ENCODE measurements at places on chromosomes 1 and 21.

DNA sequence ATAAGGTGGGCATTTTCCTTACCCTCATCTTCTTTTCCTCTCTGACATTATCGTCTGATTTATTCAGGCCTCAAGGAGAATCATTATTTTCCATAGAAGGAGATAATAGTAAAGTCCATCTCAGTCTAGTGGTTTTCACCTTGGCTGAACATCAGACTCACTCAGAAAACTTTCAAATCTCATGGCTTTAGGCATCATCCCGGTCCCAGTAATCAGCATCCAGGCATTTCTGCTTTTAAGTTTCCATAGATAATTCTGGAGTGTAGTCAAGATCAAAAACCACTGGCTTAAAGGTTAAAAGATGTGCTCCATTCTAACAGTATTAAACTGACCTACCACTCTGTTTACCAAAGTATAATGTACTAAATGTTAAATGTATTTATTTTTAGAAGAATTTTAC is 49.4 kb downstream of the RNF2 start:
- no peak overlapping the region for H3K27ac ChIP-seq
- DNase-seq: no peak
- no peaks in the 10 kb centered on the region for H3K27me3 ChIP-seq
- peaks cover 35% of the 10 kb centered on the region for H3K36me3 ChIP-seq

DNA sequence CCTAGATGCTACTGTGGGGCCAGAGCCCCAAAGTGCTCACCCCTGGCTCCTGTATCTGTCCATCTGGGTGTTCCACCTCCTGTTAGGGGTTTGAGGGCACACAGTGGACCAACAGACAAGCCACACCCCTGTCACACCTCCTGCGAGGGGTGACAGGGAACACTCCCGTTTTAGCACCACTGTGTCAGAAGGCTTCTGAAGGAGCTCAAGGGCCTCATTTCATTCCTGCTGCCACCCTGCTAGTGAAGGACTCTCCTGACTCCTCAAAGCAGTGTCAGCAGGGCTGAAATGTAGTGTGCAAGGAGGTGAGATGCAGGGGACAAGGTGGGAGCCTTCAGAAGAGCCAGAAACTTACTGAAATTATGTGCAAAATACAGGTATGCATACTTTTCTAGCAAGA is 174.6 kb downstream of the GPATCH2 start:
- DNase-seq: no peak
- no peak overlapping the region for H3K27ac ChIP-seq
- H3K4me3 ChIP-seq: no peak overlapping the region
- no peaks in the 10 kb centered on the region for H3K27me3 ChIP-seq
- H3K4me1 ChIP-seq: no peaks in the 10 kb centered on the region

GRCh38 chr1:111222308-111223125 is 5.0 kb upstream of the CHI3L2 start:
- H3K4me3 ChIP-seq: peak overlapping the region; percentile 79
- peaks cover 92% of the 10 kb centered on the region for H3K4me1 ChIP-seq
- no peaks in the 10 kb centered on the region for H3K27me3 ChIP-seq
- peak; percentile 63 for DNase-seq

GRCh38 chr1:22021061-22021460 is 19.6 kb downstream of the CELA3A start:
- H3K27ac ChIP-seq: no peak overlapping the region
- H3K36me3 ChIP-seq: no peaks in the 10 kb centered on the region
- no peak for DNase-seq

DNA sequence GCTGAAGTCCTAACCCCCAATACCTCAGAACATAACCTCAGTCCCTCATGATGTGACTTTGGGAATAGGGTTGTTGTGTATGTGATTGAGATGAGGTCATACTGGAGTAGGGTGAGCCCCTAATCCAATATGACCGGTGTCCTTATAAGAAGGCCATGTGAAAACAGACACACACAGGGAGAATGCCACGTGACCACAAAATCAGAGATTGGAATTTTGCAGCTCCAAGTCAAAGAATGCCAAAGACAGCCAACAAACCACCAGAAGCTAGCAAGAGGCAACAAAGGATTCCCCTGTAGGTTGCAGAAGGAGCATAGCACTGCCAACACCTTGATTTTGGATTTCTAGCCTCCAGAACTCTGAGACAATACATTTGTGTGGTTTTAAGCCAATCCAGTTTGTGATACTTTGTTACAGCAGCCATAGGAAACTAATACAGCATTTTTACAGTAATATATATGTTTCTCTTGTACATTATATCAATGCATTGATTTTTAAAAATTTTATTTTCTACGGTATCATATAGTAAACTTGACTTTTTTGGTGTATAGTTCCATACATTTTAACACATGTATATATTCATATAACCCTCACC is 5.4 kb downstream of the ZSWIM5 start:
- no peak overlapping the region for H3K27ac ChIP-seq
- no peaks in the 10 kb centered on the region for H3K36me3 ChIP-seq
- H3K4me1 ChIP-seq: peaks cover 4% of the 10 kb centered on the region
- peaks cover 18% of the 10 kb centered on the region for H3K27me3 ChIP-seq

DNA sequence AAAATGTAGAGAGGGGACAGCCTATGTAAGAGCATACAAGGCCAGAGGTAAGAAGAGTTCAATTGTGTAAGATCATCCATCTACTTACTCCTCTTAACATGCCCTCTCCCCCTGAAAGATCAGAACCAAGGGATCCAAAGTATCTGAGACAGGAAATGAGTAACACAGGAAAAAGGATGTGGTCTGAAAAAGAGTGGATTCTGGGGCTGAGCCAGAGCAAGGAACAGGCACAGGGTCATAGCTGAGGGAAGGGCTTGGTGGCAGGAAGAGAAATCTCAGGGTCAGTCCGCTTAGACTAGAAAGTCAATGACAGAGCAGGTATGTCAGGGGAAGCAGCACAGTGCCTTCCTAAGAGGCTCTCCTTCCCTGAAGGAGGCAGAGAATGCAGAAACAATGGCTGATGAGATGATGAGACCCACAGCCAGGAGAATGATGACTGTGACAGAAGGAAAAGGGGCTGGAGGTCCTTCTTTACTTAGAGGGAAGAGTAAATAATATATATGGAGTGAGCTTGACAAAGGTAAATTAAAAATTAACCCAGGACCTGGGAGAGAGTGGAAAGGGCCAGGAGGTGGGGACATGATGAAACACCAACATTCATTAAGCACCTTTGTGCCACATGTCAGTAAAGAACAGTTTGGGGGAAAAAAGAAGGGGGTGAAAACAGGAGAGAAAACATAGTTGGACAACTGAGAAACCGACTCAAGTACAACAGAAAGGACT is 26.2 kb upstream of the A3GALT2 start:
- H3K27ac ChIP-seq: no peak overlapping the region
- H3K36me3 ChIP-seq: peaks cover 6% of the 10 kb centered on the region
- peaks cover 39% of the 10 kb centered on the region for H3K4me1 ChIP-seq
- H3K4me3 ChIP-seq: peak overlapping the region; percentile 16
- H3K27me3 ChIP-seq: no peaks in the 10 kb centered on the region

DNA sequence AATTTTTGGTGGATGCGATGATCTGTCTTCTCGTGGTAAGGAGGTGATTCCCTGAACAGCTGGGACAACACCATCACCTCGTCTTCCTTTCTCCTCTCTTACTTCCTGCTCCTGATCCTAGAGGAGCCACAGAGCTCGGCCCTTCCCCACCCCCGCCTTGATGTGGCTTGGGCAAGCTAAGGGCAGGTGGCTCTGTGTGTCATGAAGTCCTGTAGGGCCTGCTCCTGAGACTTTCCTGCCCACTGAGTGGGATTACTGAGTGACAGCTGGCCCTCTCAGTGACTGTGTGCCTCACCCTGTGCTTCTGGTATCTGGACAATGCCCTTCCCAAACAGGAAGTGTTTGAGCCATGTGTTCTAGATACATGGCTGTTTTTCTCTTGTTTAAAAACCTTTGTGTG is 153.0 kb downstream of the KCNJ6 start:
- H3K36me3 ChIP-seq: no peaks in the 10 kb centered on the region
- no peak overlapping the region for H3K27ac ChIP-seq
- DNase-seq: no peak
- no peaks in the 10 kb centered on the region for H3K4me1 ChIP-seq
- H3K27me3 ChIP-seq: no peaks in the 10 kb centered on the region
- no peak overlapping the region for H3K4me3 ChIP-seq

- H3K36me3 ChIP-seq: no peaks in the 10 kb centered on the region
- no peak overlapping the region for H3K27ac ChIP-seq
- H3K4me1 ChIP-seq: peaks cover 28% of the 10 kb centered on the region
- H3K27me3 ChIP-seq: no peaks in the 10 kb centered on the region
Observed at GRCh38 chr1:200157715-200158114, 130.2 kb downstream of the NR5A2 start.

- peak overlapping the region; percentile 92 for H3K4me3 ChIP-seq
- H3K4me1 ChIP-seq: peaks cover 35% of the 10 kb centered on the region
- H3K27me3 ChIP-seq: no peaks in the 10 kb centered on the region
- DNase-seq: peak; percentile 42
Observed at GRCh38 chr1:206685769-206686477, 1.2 kb downstream of the MAPKAPK2 start.

GRCh38 chr1:231020139-231020601 is 19.9 kb downstream of the FAM89A start:
- DNase-seq: no peak
- no peak overlapping the region for H3K27ac ChIP-seq
- no peaks in the 10 kb centered on the region for H3K27me3 ChIP-seq
- no peaks in the 10 kb centered on the region for H3K36me3 ChIP-seq

DNA sequence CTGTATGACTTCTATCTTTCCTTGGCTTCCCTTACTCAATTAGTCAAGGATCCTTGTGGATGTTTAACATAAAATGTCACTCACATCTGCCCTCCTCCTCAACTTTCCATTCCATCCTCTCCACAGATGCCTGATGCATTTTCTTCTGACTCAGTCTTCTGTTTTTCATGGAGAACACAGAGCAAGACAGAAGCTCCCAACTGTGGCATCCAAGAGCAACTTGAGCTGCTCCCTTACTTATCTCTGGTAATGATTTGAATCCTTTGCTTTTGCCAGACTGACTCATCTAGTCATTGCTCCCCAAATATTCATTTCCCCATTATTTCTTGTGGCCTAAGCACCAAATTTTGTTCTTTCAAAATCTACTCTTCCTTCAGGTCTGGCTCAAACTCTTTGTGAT is 120.6 kb downstream of the LYPLAL1 start:
- no peaks in the 10 kb centered on the region for H3K36me3 ChIP-seq
- H3K27me3 ChIP-seq: no peaks in the 10 kb centered on the region
- H3K27ac ChIP-seq: no peak overlapping the region
- DNase-seq: no peak

DNA sequence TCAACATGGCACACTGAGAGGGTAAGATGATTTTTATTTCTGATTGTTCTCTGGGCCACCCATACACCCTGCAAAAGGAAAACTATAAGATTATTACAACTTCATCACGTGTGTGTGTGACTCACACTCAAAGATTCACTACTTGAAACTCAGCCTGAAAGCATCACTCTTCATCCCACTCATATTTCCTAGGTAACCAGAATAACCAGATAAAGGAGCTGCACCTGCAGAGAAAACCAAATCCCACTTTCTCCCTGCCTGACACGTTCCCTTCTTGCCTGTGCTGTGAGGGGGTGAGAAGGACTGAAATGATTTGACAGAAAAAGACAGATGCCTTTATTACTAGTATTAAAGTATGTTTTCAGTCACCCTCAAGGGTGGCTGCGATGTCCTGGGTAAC is 131.6 kb downstream of the TGFBR3 start:
- H3K4me3 ChIP-seq: no peak overlapping the region
- DNase-seq: peak; percentile 31
- H3K27me3 ChIP-seq: no peaks in the 10 kb centered on the region
- H3K36me3 ChIP-seq: peaks cover 10% of the 10 kb centered on the region
- H3K27ac ChIP-seq: no peak overlapping the region

DNA sequence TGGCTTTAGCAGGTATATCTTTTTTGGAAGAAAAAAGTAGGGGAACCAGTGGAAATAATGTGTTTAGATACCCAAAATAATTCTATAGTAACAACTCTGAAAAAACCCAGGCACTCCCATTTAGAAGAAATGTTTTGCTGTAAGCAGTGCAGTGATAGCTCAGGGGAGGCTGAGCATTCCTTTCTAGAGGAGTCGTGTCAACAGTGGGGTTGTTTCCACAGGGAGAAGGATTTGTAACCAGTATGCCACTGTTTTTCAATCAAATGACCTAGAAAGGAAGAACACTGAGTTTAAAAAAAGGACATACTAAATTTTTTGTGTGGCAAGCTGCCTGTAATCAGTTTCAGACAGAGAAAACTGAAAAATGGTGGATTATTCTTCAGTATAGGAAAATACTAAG is 2.4 kb downstream of the PGD start:
- H3K27me3 ChIP-seq: no peaks in the 10 kb centered on the region
- DNase-seq: no peak
- H3K4me1 ChIP-seq: peaks cover 11% of the 10 kb centered on the region

GRCh38 chr1:224592636-224593582 is 23.2 kb upstream of the CNIH3 start:
- H3K36me3 ChIP-seq: no peaks in the 10 kb centered on the region
- no peaks in the 10 kb centered on the region for H3K4me1 ChIP-seq
- DNase-seq: no peak
- H3K27ac ChIP-seq: no peak overlapping the region

DNA sequence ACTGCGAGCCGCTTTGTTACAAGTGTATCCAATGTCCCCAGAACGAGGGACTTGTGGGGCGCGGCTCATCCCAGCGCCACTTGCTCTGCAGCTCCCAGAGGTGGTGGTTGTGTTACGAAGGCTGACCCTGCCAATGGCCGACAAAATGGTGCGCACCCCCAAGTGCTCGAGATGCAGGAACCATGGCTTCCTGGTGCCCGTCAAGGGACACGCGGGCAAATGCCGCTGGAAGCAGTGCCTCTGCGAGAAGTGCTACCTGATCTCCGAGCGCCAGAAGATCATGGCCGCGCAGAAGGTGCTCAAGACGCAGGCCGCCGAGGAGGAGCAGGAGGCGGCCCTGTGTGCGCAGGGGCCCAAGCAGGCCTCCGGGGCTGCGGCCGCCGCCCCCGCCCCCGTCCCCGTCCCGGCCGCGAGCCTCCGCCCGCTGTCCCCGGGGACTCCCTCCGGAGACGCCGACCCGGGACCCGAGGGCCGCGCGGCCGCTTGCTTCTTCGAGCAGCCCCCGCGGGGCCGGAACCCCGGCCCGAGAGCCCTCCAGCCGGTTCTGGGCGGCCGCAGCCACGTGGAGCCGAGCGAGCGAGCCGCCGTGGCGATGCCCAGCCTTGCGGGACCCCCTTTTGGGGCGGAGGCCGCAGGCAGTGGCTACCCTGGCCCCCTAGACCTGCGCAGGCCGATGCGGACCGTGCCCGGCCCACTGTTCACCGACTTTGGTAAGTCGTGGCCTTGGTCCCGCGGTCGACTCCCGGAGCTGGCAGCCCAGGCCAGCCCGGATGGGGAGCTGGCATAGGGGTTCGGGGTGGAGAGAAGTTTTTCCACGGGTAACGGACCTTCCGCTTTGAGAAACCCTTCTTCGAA is at the start of gene DMRTB1:
TSS of gene DMRTB1 (plus strand) at position 79 of the 855 bp plus-strand sequence. CDS start at position 134, 55 bp downstream.
- no peaks in the 10 kb centered on the region for H3K4me1 ChIP-seq
- H3K36me3 ChIP-seq: no peaks in the 10 kb centered on the region
- H3K4me3 ChIP-seq: no peak within 1 kb of the TSS
- no peak within 1 kb of the TSS for H3K27ac ChIP-seq

DNA sequence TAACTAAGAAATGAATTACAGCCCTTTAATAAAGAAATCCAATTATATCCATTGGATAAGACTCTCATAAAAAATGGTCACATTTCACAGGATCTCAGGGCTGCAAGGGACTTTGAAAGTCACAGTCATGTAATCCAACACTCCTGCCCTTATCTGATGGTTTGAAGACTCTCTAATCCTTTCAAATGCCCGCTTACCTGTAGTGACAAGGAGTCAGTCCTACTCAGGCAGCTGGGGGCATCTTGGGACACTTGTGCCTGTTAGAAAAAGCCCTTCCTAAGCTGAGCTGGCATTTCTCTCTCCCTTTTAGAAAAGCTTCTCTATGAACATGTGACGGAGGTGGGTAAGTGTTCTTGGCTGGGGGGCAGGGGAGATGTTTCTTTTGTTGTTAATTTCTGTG is 11.0 kb upstream of the ZNF691 start:
- H3K27me3 ChIP-seq: no peaks in the 10 kb centered on the region
- H3K4me3 ChIP-seq: no peak overlapping the region
- H3K36me3 ChIP-seq: no peaks in the 10 kb centered on the region
- no peak overlapping the region for H3K27ac ChIP-seq
